Activated CD8-positive, alpha-beta memory T cell treated with anti-CD3 and anti-CD28 coated beads for 48 hours (primary cell): ENCODE measurements at places on chromosomes 13 and 19.

DNA sequence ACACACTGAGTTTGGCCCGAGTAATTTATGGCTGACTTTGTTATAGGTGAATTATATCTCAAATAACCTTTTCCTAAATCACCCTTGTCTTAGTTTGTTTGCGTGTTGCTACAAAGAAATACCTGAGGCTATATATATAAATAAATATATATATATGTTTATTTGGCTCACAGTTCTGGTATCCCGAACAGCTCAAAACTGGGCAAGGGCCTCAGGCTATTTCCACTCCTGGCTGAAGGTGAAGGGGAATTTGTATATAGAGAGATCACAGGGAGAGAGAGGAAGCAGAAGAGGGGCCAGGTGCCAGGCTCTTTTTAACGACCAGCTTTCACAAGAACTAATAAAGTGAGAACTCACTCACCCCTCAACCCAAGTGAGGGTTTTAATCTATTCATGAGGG lies 159.9 kb upstream of the STARD13 start:
- no peak for DNase-seq

GRCh38 chr13:77034881-77035280 lies 7.9 kb upstream of the FBXL3 start:
- DNase-seq, result no peak

GRCh38 chr19:37963190-37963936 lies 56.4 kb downstream of the SIPA1L3 start:
- DNase-seq, result no peak

GRCh38 chr13:27259831-27260230 lies 8.5 kb downstream of the RPL21 start:
- no peak for DNase-seq

DNA sequence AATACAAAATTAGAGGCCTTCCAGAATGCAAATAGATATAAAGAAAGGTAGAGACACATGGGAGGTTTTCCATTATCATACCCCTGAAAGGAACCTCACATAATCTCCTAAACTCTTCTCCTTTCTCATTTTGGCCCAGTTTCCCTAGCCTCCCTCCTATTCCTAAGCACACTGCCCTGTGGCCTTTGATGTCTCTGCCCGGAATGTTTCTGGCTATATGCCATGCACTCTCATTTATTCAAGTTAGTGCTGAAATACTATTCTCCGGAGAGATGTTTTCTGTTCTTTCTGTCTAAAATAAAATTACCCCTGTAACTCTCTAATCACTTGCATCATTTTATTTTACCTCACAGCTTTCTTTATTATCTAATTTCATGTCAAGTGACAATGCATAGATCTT lies 1287.7 kb downstream of the SLITRK5 start:
- DNase-seq, result no peak

DNA sequence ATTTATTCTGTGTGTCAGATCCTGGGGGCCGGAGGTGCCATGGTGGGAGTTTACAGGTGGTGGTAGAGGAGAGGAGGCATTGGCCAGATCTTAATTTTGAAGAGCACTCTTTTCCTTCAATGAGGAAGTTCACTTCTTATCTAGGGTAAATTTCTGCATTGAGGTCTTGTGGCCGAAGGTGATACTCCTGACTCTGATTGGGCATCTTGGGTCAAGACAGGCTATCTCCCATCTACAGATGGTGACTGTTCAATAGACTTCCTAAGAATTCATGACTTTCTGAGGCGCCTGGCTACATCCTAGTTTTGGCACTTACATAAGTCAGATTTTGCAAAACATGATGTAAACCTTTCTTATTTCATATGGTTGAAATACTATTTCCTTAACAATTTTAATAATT lies 135.2 kb downstream of the SUCLA2 start:
- no peak for DNase-seq

DNA sequence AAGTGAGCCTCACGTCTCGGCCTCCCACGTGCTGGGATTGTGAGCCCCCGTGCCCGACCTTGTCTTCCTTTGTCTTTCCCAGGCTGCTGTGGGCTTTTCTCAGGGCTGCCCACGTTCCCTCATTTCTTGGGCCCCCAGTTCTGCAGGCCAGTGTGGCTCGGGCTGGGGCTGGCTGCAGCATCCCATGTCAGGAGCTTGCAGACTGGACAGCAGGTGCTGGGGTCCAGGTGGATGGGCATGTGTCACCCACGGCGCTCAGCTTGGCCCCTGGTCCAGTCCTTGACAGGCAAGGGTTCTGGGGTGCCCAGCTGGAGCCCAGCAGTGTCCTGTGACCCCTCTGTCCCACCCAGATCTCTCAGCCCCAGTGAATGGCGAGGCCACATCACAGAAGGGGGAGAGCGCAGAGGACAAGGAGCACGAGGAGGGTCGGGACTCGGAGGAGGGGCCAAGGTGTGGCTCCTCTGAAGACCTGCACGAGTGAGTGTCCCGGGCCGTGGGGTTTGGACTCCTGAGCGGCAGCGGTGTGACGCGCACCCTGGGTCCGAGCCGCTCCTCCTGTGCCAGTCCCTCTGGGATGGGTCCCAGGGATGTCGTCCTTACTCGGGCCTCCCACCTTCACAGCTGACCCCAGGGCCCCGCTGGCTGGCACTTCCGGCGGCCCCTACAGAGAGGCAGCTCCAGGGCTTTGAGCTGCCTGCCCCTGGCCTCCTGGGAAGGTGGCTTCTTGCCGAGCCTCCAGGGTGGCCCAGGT lies 17.3 kb downstream of the PLIN4 start:
- no peak for DNase-seq

DNA sequence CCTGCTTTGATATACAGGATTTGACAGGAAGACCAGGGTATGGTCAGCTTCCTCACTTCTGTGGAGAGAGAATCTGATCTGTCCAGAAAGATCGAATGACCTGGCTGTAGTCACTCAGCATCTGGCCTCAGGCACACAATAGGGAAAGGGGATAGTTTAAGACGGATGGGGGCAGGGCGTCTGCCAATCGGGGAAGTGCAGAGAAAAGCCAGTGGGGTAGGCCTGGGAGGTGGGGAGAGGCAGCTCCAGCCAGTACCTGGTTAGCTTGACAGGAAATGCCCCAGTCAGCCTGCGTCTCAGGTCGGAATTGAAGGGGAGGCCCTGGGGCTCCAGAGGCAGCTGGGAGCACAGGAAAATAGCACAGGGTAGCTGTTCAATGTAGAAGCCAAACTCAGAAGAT lies 12.4 kb downstream of the ZNF444 start:
- no peak for DNase-seq

DNA sequence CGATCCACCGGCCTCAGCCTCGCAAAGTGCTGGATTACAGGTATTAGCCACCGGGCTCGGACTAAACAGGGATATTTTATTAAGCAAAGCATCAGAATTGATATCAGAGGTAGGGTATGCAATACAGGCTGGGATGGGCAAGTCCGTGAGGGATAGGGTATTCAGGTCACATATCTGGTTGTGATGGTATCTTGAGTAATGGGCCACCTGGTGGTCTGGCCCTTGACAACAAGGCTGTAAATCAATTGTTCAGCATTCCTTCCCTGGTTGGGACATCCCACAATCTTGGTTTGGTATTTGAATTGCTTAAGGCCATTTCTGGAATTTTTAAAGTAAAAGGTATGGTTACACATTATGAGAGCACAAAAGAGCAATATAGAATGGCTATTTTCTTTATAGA lies 1588.0 kb downstream of the SLITRK1 start:
- no peak for DNase-seq

- DNase-seq, result no peak
Observed at GRCh38 chr13:41649659-41650058, 192.3 kb downstream of the RGCC start.

DNA sequence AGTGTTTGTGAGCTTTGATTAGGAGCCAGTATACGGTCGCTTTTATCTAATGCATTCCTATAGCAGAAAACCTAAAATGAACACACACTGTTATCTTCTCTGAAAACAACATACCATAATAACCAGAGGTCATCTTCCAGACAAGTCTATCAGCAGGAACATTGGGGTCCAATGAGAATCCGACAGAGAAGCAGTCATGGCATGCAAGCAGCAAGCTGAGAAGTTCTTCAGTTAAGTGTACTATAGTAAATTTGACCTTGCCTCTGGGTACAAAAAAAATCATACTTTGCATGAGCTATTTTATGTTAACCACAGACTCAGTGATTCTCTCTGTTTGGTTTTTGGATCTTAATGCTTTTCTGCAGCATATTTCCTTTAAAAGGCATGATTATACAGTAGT lies 1505.1 kb downstream of the PCDH9 start:
- no peak for DNase-seq

- no peak for DNase-seq
Observed at GRCh38 chr19:13051557-13052165, 51.0 kb downstream of the LYL1 start.

DNA sequence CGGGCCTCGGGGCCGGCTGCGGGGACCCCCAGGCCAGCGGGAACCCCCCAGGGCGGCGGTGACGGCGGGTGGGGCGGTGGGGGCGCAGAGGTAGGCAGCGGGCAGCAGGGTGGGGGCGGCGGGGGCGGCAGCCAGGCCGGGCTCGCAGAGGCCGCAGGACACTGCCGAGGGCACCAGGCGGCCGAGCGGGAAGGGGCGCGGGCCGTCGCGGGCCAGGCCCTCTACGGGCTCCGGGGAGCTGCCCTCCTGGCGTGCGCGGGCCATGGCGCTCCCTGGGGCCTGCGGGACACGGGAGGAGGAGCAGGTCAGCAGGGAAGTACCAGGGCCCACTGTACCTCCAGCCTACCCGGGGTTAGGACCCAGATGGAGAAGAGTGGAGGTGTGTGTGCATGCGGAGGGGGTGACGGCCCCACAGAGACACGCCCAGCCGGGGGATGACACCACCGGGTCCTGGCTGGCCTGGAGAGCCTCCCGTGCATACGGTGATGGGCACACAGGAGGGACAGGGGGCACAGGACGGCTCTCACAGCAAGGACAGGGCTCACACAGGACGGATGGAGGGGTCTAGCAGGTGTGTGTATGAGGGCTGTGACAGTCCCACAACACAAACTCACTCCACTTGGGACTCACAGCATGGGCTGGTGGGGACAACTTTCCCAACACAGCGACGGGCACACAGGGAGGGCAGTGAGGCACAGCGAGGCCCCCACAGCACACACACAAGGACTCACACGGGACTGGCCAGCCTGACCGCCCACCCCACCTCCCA lies 2.6 kb downstream of the BBC3 start:
- no peak for DNase-seq

DNA sequence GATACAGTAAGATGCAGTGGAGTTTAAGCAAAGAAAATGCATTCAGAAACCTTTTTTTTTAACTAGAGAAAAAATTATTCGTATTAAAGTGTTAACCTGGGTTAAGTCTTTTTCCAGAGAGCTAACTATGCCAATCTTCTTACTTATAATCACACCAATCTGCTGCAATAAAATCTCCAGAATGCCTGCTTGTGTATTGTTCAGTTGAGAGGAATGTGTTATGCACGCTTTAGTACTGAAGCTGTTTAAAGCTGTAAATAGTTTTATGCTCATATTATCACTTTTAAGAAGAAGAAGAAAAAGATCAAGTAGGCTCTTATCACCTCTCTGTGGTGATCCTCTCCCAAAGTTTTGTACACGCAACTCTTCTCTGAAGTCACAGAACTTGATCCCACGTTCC lies 528.7 kb downstream of the RFC3 start:
- DNase-seq, result no peak

- DNase-seq, result no peak
Observed at GRCh38 chr19:29489172-29489951, 36.4 kb upstream of the VSTM2B start.

DNA sequence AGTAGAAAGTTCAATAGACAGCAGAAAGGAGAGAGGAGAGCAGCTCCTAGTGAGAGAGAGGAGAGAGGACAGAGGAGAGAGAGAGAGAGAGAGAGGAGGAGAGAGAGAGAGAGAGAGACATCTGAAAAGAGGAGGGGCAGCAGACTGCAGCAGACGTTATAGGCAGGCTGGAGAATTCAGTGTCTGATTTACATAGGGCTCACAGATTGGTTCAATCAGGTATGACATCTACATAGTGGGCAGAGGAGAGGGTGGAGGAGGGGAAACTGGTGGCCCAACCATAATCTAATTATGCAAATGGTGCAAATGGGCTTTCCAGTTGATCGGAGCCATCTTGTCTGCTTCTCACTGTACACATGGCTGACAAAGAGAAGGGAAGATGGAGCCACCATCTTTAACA lies 221.3 kb upstream of the TRPC4 start:
- no peak for DNase-seq
